ENCODE measurements at places on chromosomes 1 and 21.

GRCh38 chr1:224733027-224733911 is 117.2 kb downstream of the CNIH3 start:
- DNase-seq: no peak

GRCh38 chr1:31005617-31006166 is 59.8 kb downstream of the PUM1 start:
- DNase-seq: no peak

GRCh38 chr1:194830387-194830786 is 1644.0 kb upstream of the B3GALT2 start:
- no peak for DNase-seq

GRCh38 chr1:39639305-39640130 is at the start of gene HEYL:
HEYL (minus strand) TSS chr1:39639643; CDS start chr1:39639625, 18 bp downstream.
- DNase-seq: no peak

- DNase-seq: no peak
Observed at GRCh38 chr21:36692114-36692834, 6.6 kb upstream of the SIM2 start.

DNA sequence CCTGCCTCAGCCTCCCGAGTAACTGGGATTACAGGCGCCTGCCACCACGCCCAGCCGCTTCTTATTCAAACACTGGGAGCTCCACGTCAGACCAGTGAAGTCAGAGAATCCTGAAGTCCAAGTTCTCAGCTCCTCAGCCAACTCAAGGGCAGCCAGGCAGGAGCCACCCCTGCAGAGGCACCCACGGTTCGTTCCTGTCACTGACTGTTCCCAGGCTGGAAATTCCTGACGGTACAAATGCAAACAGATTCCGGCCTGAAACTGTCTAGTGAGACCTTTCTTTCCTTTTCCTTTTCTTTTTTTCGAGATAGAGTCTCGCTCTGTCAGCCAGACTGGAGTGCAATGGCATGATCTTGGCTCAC is 11.7 kb downstream of the SLC35E2B start:
- no peak for DNase-seq

DNA sequence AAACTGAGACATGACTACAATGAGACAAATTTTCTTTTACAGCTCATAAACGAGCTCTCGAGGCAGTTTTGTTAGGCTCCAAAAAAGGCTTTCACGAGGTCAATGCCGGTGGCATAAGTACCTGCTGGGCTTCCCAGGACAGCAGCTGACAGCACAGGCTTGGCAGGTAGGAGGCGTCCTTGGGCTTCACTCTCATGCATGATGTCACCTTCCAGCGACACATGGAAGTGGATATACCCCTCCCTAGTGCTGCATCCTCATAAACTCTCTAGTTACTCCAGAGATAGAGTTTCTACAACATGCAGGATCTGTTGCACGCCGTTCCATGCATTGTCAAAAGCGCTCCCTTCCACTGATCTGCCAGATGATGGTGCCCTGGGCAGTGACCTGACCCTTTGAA is 112.5 kb upstream of the PAXBP1 start:
- no peak for DNase-seq

- no peak for DNase-seq
Observed at GRCh38 chr1:204343802-204344201, 15.9 kb downstream of the PLEKHA6 start.

- no peak for DNase-seq
Observed at GRCh38 chr1:33397994-33398393, 32.9 kb downstream of the PHC2 start.

All from stimulated activated CD4-positive, alpha-beta T cell treated with anti-CD3 and anti-CD28 coated beads, TNF-alpha, amount 100 ng/mL, for 1 hour (primary cell).